Neural progenitor cell (in vitro differentiated cells): ENCODE measurements at places on chromosomes 12 and 14. TPM values are rescaled to one million over a fixed set of nuclear protein-coding genes. Genes with fewer than 3 reads are reported as not detected.

GRCh38 chr12:67410246-67410645 is 141.1 kb downstream of the CAND1 start:
- no peak for DNase-seq

- DNase-seq = no peak
Observed at GRCh38 chr12:116179384-116179783, 98.1 kb downstream of the MED13L start.

GRCh38 chr12:56119361-56119796 is 1.3 kb downstream of the ZC3H10 start:
- peak; percentile 87 for DNase-seq

DNA sequence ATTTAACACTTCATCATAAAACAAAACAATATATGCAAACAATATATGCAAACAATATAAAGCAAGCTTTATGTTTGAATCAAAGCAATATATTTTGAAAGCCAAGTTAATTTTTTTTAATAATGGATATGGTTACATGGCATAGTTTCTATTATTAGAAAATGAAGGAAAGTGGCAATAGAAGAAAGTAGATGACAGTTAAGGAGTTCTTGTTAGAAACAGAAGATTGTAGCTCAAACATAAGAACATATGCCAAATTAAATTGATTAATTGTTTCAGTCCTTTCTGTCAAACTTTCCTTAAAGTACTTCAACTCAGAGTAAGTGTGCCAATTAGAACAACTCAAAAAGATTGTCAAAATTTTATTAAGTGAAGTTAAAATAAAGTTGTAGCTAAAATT is 1248.3 kb downstream of the SLC16A7 start:
- DNase-seq = no peak

DNA sequence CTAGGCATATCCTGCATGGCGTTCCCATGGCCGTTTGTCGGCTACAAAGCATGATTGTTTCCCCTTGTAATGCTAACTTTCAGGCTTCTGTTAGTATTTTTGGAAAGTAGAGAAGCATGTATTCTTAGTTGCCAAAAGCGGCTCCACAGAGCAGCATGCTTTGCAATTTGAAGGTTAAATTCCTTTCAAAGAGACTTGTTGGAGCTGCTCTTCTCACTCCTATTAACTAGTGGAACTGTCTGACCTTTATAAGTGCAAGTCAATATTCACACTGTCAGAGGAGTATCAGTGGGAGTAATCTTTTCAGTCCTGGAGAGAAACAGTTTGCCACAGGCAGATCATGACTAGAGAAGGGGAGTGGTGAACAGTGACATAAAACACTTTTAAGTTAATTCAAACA is 656.1 kb upstream of the NOVA1 start:
- DNase-seq = no peak

Gene NFYB
- 64.2 and 100 TPM in 2 replicates for total RNA-seq

DNA sequence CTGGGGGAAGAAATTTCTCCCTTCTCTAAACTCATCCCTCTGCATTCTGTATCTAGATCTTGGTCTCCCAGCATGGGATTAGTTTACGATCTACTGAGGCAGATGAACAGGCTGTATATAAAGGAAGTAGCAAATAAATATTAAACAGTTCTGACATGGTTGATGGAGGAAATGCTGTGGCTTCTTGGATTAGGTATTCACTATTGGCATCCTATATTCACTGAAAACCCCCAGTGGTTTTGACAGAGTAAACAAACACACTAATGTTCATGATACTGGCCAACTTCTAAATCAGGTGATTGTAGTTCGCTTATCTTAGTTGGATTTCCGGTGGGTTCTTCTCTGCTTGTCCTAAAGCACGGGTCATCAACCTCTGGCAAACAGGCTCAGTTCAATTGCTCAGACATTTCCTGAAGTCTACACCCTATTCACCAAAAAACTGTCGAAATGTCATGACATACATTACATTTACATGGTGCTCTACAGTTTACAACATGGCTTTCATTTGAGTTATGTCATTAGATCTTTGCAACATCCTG is 433.9 kb downstream of the EGLN3 start:
- no peak for DNase-seq

DNA sequence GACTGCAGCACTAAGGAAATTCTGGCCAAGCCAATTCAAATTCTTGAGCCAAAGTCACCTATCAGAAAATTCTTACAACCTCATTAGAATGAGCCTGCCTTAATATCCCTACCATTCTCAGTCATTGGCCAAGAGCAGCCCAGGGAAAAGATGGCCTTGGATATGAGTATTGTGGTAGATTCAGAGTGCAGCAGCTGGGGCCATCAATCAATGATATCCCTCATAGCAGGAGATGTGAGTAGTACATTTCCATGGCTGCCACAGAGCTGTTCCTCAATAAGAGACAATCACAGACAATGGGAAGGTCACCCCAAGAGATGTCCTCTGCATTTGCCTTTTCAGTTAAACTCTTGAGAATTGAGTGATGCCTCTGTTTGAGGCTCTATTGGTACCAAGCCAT is 161.6 kb downstream of the DYRK2 start:
- DNase-seq = no peak

Gene TPPP2
- total RNA-seq = not detected in 2 replicates

Gene LDHB
- 1,385 and 1,973 TPM in 2 replicates for total RNA-seq

GRCh38 chr12:106123110-106123509 is 15.6 kb downstream of the NUAK1 start:
- DNase-seq = no peak

GRCh38 chr12:54417712-54418440 is 1.2 kb downstream of the ITGA5 start:
- peak; percentile 53 for DNase-seq

DNA sequence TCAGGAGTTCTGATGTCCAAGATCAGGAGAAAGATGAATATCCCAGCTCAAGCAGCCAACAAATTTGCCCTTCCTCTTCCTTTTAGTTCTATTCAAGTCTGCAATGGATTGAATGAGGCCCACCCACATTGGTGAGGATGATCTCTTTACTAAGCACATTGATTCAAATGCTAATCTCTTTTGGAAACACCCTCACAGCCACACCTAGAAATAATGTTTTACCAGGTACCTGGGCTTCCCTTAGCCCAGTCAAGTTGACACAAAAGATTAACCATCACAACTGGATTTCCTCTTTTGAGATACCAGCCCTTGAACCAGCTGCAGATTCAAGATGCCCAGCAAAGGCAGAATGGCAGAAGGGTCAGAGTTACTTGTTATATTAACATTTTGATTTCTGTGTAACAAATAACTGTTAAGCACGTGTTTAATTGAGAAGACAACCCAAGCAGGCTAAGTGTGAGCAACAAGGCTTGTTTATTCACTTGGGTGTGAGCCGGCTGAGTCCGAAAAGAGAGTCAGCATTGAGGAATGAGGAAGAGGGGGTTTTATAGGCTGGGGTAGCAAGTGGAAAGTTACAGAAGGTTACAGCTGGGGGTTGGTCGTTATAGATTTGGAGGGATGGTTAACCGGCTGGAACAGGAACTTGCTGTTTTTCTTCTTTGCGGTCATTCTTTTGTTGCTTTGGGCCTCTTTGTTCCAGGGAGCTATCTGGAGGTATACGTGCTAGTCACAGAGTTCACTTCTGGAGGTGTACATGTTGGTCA is 180.3 kb downstream of the EMP1 start:
- DNase-seq = no peak

Gene SAMD15
- 2.2 and 2.4 TPM in 2 replicates for total RNA-seq

- no peak for DNase-seq
Observed at GRCh38 chr12:116336542-116337065, 59.1 kb upstream of the MED13L start.

DNA sequence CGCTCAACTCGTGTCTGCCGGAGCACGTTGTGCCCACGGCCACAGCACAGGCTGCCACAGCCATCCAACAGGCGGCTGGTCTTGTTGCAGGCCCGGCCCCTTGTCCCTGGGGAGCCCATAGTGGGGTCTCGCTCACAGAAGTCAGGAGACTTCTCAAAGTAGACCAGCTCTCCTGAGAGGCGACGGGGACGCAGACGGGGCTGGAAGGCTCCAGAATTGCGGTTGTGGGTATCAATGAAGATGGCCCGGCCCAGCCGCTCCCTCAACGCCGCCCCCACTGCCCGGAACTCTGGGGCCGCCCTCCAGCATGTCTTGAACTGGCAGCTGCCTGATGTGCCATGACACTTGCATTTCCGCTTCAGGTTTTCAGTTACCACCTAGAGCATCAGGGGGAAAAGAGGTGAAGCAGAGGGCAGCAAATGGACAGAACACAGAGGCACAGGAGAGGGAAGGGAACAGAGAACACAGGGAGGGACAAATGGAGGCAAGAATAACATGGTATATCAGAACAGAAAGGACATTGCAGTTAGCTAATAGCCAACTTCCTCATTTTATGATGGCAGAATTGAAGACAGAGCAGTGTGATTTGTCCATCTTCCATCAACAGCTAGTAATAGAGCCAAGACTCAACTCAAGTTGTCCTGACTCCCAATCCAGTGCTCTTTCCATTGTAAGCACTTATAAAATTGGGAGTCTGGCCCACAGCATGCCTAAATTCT is 5.2 kb downstream of the WNT10B start:
- DNase-seq = no peak

Gene CREBL2
- total RNA-seq = 27.9 and 31.4 TPM in 2 replicates

Gene SMOC1
- 89.3 and 158 TPM in 2 replicates for total RNA-seq

Gene LRRC23
- total RNA-seq = 4.1 and 5.2 TPM in 2 replicates

Gene LGMN
- 71.8 and 87.0 TPM in 2 replicates for total RNA-seq
